ENCODE measurements at places on chromosomes 5 and 9.

DNA sequence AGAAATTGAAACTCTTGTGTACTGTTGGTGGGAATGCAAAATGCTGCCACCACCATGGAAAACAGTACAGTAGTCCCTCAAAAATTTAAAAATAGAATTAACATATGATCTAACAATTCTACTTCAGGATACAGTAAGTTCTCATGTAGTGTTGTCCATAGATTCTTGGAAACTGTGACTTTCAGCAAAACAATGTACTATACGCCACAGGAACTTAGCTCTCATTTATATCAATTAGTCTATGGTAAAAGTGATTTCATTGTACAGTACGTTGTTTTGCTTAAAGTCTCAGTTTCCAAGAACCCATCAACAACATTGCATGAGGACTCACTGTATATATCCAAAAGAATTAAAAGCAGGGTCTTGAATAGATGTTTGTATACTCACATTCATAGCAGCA, 233.5 kb upstream of the GAS1 start:
- DNase-seq: no peak

- DNase-seq: no peak
Observed at GRCh38 chr5:111311666-111312065, 87.5 kb downstream of the CAMK4 start.

- no peak for DNase-seq
Observed at GRCh38 chr9:75850459-75851200, 39.8 kb upstream of the PCSK5 start.

DNA sequence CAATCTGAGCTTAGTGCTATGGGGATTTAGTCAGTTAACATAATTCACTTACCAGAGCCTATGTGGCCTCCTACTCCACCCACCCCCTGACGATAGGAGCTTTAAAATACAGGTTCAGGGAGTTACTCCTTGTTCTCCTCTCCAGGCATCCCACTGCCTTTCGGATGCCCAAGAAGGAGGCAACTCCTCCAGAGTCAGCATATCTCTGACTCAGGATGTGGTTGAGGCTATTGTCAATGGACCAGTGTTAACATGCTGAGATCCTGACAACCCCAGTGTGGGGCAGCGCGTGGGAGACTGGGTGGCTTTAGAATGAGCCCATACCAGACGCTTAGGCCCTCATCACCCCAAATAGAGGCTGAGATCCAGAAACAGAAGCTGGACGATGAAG, 27.4 kb downstream of the BICD2 start:
- DNase-seq: no peak

DNA sequence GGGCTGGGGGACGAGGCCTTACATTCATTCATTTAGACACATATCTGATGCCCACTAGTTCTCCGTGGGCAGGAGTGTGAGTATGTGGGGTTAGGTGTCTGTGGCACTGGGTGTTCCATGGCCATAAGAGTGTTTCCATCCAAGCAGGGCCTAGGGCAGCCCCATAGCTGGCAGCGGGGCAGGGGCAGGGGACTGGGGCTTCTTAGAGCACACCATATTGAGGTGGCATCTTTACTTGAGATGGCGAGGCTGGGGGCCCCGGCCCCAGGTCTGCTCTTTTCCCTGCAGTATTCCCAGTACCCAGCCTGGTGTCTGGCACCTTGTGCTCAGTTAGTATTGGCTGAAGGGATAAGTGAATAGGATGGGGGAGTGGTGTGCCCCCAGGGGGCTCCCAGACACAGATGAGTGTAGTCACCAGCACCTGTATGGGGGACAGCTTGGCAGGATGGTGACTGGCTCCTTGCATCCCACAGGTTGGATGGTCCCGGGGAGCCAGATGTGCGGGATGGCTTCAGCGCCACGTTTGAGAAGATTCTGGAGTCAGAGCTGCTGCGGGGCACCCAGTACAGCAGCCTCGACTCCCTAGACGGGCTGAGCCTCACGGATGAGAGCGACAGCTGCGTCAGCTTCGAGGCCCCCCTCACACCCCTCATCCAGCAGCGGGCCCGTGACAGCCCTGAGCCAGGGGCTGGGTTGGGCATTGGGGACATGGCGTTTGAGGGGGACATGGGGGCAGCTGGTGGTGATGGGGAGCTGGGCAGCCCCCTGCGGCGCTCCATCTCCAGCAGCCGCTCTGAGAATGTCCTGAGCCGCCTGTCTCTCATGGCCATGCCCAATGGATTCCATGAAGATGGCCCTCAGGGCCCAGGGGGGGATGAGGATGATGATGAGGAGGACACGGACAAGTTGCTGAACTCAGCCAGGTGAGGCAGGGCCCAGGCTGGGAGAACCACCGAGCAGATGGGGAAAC, 17.5 kb downstream of the PSD2 start:
- no peak for DNase-seq

DNA sequence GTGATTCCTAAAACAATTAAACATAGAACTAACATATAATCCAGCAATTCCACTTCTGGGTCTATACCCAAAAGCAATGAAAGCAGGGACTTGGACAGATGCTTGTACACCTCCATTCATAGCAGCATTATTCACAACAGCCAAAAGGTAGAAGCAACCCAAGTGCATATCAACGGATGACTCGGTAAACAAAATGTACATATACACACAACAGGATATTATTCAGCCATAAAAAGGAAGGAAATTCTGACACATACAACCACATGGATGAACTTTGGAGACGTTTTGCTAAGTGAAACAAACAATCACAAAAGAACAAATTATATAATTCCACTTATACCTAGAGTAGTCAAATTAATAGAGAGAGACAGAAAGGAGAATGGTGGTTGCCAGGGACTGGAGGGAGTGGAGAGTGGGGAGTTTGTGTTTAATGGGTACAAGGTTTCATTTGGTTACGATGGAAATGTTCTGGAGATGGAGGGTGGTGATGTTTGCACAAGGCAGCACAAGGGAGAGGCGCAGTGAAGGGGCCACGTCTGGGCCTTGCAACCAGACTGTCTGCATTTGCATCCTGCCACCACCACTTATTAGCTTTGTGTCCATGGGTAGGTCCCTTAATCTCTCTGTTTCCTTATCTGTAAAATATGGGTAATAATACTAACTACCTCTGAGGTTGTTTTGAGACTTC, 36.3 kb upstream of the RLN1 start:
- DNase-seq: no peak

DNA sequence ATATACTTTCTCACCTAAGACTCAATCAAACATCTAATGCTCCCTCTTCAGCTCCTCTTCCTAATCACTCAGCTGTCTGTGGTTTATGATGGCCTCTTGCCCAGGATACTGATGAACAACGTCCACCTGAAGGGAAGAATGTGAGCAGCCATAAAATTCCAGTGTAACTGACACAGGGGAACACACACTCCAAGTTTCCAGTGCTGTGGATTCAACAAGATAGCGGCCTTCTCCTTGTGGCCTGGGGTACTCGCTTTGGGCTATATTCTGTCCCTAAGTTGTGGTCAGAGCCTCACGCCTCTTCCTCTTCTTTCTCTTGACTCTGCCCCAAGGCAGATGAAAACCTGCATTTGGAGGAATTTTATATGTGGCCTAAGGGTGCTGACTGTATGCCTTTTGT, 11.7 kb downstream of the B4GALT1 start:
- DNase-seq: no peak

DNA sequence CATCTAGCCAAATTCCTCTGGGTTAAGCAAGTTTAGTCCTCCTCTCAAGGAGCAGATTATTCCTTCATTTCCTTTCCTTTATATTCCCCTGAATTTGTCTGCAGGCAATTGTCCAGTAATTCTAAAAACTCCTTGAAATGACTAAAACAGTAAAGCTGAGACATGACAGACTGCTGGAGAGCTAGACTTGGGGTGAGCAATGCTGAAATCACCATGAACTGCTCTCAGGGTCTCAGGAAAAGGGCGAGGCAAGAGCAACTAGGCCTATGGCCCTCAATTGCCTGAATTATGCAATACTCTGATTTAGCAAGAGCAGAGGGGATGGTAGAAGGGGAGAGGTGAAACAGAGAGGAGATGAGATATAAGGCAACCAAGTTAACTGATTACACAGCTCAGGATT, 172.9 kb upstream of the NREP start:
- no peak for DNase-seq

- DNase-seq: no peak
Observed at GRCh38 chr5:180535573-180535972, 41.4 kb downstream of the CNOT6 start.

DNA sequence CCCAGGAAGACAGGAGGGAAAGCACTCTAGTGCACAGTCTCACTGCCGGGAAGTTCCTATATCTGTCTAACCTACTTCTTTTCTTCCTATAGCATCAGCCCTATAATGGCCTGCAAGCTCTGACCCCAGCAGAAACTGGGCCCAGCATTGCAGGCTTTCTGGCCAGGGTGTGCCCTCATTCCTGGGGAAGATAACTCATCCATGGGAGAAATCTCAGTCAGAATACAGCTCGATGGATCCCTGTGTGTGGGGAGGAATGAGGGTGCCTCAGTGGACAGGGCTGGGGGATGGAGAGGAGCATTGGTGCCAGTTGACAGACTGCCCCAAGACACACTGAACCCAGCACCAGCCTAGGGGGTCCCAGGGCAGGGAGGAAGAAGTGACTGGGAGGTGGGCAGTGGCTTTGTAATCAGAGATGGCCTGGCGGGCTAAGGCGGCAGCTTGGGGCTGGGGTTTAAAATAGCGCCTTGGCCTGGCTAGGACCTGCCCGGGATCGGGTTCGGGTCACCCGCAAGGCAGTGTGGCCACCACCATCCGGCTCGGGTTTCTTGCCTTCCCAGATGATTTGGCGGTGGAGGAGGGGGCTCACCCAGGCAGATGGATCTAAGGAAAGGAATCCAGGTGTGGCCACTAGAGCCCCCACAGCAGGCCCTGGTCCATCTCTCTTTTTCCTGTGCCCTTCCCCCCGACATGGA, 7.6 kb upstream of the CXXC5 start:
- no peak for DNase-seq

DNA sequence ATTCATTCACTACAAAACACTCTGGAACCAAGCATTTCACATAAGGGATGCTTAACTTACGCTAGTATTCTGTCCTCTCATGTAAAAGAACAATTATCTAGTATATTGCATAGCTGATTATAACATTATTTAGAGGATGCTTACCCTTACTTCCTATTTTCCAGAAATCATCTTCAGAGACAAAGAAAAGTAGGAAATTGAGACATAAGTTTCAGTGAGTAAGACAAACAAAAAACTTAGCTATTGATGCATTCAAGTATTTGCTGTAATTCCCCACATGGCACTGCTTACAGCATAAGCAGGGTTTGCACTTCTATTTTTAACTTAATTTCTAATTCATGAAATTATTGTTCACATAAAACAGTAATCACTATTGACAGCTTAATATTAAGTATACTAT, 104.8 kb upstream of the SREK1 start:
- no peak for DNase-seq

DNA sequence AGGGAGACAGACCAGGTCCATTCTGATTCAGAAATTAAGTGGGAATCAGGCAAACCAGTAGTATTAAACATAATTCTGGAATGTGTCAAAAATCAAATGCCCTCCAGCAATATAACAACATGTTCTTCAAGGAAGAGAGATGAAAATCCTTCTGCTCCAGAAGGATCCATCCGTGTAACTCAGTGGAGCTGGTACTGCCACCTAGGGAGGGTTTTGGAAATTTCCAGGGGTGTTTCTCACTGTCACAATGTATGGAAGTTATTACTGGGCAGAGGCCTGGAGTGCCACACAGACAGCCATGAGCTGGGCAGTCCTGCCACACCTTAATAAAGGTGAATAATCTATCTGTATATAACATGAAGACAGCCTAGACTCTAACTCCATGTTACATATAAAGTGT, 87.5 kb downstream of the TTLL11 start:
- DNase-seq: no peak

GRCh38 chr9:87694236-87694755, 31.6 kb upstream of the CTSL start:
- peak; percentile 29 for DNase-seq
